ENCODE measurements at places on chromosomes 3 and 15. TPM values are rescaled to one million over a fixed set of nuclear protein-coding genes. Genes with fewer than 3 reads are reported as not detected.

The BOC gene
- total RNA-seq: 3.9 TPM

The EIF2B5 gene
- 23.4 TPM for total RNA-seq

The RBPMS2 gene
- total RNA-seq: not detected

The EIF4E3 gene
- 1.8 TPM for total RNA-seq

The APEH gene
- total RNA-seq: 110 TPM

The TGM4 gene
- total RNA-seq: not detected

The KIF23 gene
- total RNA-seq: 3.1 TPM

The HES1 gene
- 0.17 TPM for total RNA-seq

The ABHD2 gene
- 84.9 TPM for total RNA-seq

The GOLGA6L4 gene
- total RNA-seq: 1.5 TPM

The TRPM1 gene
- not detected for total RNA-seq

The ZNF197 gene
- total RNA-seq: 20.8 TPM

The LYSMD4 gene
- 7.4 TPM for total RNA-seq

The GOLGA8S gene
- under 0.01 TPM for total RNA-seq

The CACNA2D3 gene
- 0.77 TPM for total RNA-seq

The ARRDC4 gene
- 39.8 TPM for total RNA-seq

The GFM1 gene
- total RNA-seq: 27.7 TPM

The TMEM62 gene
- 20.8 TPM for total RNA-seq

The CCDC39 gene
- under 0.01 TPM for total RNA-seq

The ARGFX gene
- not detected for total RNA-seq

The WDR53 gene
- total RNA-seq: 9.0 TPM

The SEMA6D gene
- 13.4 TPM for total RNA-seq

The GPR62 gene
- under 0.01 TPM for total RNA-seq

The PLA2G4E gene
- total RNA-seq: not detected

The ARPIN gene
- 13.2 TPM for total RNA-seq

The ADGRG7 gene
- total RNA-seq: not detected

The CYP1A2 gene
- total RNA-seq: not detected

The TCF12 gene
- total RNA-seq: 232 TPM

The PROS1 gene
- total RNA-seq: 48.8 TPM

The SEMA5B gene
- total RNA-seq: not detected

The DLG1 gene
- total RNA-seq: 53.0 TPM

The TIMP4 gene
- 9.8 TPM for total RNA-seq

The GCHFR gene
- 1.8 TPM for total RNA-seq

The C3orf70 gene
- total RNA-seq: 0.33 TPM

The KNL1 gene
- 5.0 TPM for total RNA-seq

The FOXB1 gene
- total RNA-seq: not detected

The GP5 gene
- 0.17 TPM for total RNA-seq

The EPHA3 gene
- 0.99 TPM for total RNA-seq

The WDR72 gene
- not detected for total RNA-seq

The CISH gene
- 0.99 TPM for total RNA-seq
